Aortic smooth muscle cell (primary cell): ENCODE measurements at places on chromosomes 12 and 14. TPM values are rescaled to one million over a fixed set of nuclear protein-coding genes. Genes with fewer than 3 reads are reported as not detected.

CFAP54 gene
- total RNA-seq: 2.8 and 3.4 TPM in 2 replicates

SLC8A3 gene
- total RNA-seq: not detected in 2 replicates

CLEC2A gene
- not detected in 2 replicates for total RNA-seq

HPD gene
- 4.7 and 19.3 TPM in 2 replicates for total RNA-seq

ANO2 gene
- 0.13 TPM in 1 of 2 replicates, not detected in the other for total RNA-seq
